Activated B cell treated with CpG ODN at 0.5 μM for 24 hours (primary cell): ENCODE measurements at places on chromosomes 1 and 21.

DNA sequence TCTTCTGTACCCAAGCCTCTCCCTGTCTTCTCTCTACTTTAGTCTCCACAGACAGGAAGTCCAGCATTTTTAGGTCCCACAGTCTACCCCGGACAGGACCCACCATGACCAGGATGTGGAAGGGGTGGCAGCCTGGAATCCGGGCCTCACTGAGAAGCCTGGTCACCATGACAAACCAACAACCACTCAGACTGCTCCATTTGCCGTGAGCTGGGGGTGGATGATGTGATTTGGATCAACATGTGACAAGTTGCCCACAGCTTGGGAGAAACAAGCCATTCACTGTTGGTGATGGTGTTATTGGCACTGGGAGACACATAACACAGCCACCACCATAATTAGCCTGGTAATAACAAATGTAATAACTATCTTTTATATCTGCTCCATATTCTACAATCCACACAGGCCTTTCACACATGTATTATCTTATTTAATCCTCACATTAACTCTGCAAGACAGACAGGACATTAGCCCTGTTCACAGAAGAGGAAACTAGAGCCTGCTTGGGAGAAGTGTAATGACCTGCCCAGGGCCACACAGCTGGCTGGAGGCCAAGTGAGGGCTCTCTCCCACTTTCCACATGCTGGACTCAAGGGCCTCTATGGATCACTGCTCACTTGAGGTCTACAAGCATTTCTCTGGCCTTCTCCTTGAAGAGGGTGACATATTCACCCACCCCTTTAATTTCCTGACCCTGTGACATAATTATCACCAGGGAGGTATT is 22.9 kb downstream of the MEF2D start:
- no peak for DNase-seq

DNA sequence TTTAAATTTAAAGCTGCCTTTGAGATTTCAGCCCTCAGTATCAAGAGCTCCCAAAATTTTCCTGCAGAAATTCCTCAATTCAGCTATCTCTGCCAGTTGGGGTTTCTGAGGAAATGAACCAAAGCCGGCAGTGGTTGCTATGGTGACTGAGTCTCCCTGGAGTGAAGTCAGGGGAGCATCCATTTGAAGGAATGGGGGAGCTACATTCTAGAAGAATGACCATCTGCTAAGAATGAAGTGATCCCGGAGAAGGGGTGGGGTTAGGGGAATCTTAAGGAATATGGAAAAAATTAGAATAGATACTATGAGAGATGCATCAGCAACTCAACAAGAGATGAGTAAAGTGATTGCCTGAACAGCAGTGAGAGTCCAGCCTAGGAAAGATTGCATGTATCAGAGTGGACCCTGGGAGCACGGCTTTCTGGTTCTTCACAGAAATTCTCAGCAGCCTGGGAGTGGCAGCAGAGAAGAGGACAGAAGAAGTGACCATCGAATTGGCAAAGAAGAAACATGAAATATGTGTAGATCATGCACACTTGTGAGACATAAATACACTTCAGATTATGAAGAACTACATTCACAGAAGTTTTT is 94.7 kb downstream of the CHD1L start:
- DNase-seq = no peak

DNA sequence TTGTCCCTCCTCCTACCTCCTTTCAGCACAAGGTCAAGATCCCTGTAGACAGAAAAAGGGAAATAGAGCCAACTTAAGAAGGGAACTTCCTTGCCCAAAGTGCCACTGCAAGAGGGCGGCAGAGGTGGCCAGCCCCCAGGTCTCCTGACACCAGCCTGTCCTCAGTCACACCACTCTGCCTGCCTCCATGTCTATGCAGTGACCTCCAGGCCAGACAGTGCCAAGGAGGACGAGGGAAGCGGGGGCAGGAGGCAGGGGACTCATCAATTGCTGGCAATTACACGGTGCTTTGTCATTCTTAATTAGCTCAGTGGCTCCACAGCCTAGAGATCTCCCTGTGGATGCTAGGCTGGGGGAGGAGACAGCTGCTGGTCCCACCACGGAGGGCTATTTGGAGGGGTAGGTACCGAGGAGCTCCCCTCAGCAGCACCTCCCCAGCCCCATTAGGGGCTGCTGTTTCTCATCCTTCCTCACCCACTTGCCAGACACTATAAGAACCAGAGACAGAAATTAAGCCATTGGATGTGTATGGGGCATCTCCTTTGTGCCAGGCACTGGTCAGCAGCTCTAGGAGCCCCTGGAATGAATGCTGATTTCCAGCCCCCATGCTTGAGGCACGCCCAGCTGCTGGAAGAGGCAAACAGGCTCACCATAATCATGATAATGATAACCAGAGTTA is 6.1 kb upstream of the LDLRAP1 start:
- DNase-seq = no peak

DNA sequence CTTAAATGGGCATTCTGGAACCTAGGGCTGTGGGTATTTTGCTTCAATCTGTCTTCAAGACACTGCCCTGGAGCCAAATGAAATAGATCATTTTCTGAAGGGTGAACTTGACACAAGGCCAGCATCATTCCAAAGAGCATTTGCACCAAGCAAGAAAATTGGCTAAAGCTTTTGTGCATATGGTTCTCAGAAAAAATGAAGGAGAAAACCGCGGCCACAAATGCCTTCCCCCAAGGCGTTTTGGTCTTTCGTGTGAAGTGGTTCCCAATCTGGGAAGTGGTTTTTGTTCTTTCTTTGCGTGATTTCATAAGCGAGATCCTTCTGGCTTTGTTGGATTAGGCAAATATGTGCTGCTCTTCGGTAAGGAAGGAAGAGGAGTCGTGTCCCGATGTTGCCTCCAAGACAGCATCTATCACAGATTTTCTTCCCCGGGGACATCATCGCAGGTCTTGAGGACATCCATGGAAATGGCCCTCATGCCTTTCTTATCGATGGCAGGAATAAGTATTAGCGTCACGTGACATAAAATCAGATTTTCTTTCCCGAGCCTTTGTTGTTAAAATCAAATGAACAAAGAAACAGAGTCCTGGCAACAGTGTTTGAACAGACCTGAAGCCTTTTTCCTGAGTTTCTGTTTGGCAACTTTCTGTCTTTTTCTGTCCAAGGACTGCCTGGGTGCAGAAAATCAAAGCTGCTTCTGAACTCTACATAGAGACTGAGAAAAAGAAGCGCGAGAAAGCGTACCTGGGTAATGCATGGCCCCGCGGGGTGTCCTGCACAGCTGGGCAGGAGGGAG is 31.0 kb downstream of the ATP5PO start:
- DNase-seq = no peak

GRCh38 chr1:67535474-67535873 is 105.3 kb upstream of the SERBP1 start:
- DNase-seq = no peak

DNA sequence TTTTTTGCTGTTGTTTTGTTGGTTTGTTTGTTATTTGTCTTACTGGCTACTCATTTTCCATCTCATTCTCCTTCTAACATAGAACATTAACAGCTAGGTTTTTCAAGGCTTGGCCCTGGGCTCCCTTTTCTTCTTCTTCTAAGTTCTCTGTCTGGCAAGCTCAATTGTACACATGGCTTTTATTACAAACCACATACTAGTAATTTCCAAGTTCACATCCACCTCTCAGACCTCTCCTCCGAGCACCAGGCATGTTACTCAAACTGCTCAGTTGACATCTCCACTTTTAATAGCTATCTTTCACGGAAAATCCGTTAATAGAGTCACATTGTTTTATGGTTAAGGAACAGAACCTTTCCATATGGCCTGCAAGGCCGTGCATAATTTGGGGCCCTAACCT is 736.9 kb upstream of the ADAMTS5 start:
- no peak for DNase-seq

GRCh38 chr1:41711581-41711980 is 207.1 kb downstream of the HIVEP3 start:
- peak; percentile 8 for DNase-seq

- no peak for DNase-seq
Measured at GRCh38 chr1:81509594-81509993, 291.1 kb upstream of the ADGRL2 start.

DNA sequence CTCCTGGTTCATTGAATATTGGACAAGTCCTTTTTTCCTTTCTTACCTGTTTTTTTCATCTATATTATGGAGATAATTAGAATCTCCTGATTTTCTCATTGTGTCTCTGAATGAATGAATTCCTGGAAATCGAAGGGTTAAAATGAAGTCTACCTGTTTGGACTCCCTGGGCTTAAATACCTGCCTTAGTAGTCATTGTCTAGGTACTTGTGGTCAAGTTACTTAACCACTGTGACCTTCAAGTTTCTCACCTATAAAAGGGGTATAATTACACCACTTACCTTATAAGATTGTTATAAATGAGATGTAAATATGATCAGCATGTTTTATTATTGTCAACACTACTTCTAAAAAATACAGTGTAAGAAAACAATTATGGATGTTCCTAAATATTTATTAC is 9.0 kb upstream of the TBX19 start:
- no peak for DNase-seq

- DNase-seq = peak; percentile 80
Measured at GRCh38 chr1:111203681-111204200, 3.3 kb upstream of the DENND2D start.

DNA sequence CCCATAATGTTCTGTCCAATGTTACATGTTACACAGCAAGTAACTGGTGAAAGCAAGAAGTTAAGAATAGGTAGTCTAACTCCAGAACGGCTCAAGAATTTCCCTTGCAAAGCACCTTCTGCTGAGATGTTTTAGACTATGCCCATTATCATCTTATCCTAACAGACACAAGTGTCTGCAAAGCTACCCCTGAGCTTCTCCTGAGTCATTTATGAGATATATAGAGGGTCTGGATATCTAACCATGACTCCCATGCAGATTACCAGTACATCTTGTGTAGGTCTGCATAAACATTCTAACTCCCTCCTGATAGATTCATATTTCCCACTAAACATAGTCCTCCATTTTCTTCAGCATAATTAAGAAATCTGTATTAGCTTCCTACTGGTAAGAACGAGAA is 171.7 kb downstream of the COQ8A start:
- no peak for DNase-seq

- DNase-seq = no peak
Measured at GRCh38 chr1:10727751-10728232, 68.7 kb downstream of the CASZ1 start.

DNA sequence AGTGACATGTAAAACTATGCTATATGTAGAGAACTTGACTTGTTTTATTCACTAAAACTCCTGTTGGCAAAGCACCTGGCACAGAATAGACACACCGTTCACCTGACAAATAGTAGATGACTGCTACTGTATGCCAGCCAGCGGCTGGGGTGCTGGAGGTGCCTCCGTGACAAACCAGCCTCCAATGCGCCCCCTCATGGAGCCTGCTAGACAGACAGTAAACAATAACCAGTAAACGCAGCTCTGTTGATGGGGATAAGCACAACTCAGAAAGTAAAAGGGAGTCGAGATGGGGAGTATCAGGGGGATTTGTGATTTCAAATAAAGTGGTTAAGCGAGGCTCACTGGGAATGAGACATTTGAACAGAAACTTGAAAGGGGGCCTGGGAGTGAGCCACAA is 107.2 kb downstream of the PRDM2 start:
- DNase-seq = no peak

DNA sequence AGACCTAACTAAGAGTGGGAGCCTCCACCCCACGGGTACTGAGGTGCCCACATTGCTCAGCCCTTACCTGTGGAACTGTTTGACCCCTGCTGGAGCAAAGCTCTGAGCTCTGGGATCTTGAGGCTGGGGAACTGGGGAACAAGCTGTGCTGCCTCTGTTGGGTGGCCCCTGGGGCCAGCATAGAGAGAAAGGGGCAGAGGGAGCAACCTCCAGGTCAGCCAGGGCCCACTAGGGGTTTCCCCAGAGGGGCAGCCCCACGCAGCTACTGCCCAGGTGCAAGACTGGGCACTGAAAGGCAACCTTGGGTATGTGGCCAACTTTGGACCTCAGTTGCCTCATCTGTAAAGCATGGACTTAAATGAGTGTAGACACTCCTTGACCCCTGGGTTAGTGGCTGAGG is 23.5 kb upstream of the EPB41 start:
- no peak for DNase-seq

GRCh38 chr1:236301958-236302335 is 20.2 kb upstream of the ERO1B start:
- DNase-seq = no peak

DNA sequence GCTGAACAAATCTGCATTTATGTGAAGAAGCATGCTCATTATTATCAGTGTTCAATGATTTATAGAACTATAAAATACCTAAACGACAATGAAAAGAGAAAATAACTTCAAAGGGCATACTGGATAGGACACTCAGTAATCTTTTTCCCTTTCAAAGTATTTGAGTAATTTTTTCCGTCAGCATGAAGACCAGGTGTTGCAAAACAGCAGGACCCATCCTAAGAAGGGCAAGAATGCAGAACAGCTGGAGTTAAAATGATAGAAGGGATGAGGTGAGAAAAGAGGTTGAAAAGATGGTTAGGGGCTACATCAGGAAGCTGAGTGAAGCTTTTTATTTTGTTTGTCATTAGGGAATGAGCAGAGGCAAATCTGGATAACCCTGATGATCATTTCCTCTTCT is 7.1 kb upstream of the RGS18 start:
- DNase-seq = no peak

DNA sequence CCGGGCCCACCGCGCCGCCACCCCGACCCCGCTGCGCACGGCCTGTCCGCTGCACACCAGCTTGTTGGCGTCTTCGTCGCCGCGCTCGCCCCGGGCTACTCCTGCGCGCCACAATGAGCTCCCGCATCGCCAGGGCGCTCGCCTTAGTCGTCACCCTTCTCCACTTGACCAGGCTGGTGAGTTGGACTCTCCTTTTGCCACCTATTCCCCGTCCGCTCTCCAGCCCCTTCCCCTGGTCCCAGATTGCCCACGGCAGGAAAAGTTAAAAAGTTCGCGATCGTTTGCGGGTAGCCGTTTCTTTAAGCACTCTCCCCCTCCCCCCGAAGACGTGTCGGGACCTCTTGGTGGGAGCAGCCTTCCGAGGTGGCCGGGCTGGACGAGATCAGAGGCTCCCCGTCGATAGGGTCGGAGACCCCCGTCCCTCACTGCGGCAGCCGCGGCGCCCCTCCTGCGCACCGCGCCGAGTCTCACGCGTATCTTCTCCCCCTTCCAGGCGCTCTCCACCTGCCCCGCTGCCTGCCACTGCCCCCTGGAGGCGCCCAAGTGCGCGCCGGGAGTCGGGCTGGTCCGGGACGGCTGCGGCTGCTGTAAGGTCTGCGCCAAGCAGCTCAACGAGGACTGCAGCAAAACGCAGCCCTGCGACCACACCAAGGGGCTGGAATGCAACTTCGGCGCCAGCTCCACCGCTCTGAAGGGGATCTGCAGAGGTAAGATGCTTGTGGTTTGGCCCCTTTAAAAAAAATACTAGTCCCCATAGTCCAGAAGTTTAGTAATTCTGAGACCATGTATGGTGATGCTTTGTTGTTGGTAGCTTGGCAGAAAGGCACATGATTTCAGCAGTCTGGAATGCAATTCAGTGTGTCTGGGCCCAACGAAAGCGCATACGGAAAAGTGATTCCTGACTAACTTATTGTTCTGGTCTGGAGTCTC is 576 bp downstream of the CCN1 start:
- DNase-seq = peak; percentile 37

GRCh38 chr1:40143891-40144575 is 17.2 kb upstream of the RLF start:
- DNase-seq = peak; percentile 22

GRCh38 chr1:61254634-61255357 is 172.4 kb downstream of the NFIA start:
- DNase-seq = no peak

GRCh38 chr1:98870959-98871903 is 133.4 kb downstream of the PLPPR5 start:
- DNase-seq = no peak
